ENCODE measurements at places on chromosomes 12 and 14.
A peak's percentile ranks its signal among the peaks of the same experiment; 100 is the strongest.

- H3K4me3 ChIP-seq, result peak overlapping the region; percentile 73
- H3K4me1 ChIP-seq, result peaks cover 65% of the 10 kb centered on the region
- H3K27me3 ChIP-seq, result no peaks in the 10 kb centered on the region
- no peak for DNase-seq
- H3K27ac ChIP-seq, result peak overlapping the region; percentile 96
These were observed 2.0 kb upstream of the SIX1 start for GRCh38 chr14:60651086-60651795.

- H3K4me1 ChIP-seq, result no peaks in the 10 kb centered on the region
- H3K36me3 ChIP-seq, result peaks cover 2% of the 10 kb centered on the region
- H3K27ac ChIP-seq, result no peak overlapping the region
These were observed 19.0 kb downstream of the A2M start for GRCh38 chr12:9096563-9097176.

DNA sequence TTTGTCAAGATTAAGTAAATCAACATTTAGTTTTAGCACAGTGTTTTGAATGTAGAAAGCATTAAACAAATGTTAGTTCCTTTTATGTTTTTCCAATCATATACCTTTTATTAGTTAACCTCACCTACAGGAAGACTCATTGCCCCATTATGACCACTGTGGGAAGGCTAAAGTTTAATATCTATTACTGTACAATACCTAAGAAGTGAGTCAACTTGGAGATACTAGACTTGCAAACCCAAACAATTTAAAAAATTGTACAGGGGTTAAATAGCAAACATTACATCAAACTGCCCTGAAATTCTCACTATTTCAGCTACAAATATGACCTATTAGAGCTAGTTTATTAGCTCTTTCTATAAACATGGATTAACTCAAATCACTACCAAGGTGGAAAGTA is 8.6 kb upstream of the G2E3 start:
- peaks cover 10% of the 10 kb centered on the region for H3K27me3 ChIP-seq
- DNase-seq, result no peak
- H3K27ac ChIP-seq, result no peak overlapping the region

- no peaks in the 10 kb centered on the region for H3K27me3 ChIP-seq
- H3K27ac ChIP-seq, result no peak overlapping the region
- no peak overlapping the region for H3K4me3 ChIP-seq
- no peaks in the 10 kb centered on the region for H3K36me3 ChIP-seq
- DNase-seq, result no peak
- no peaks in the 10 kb centered on the region for H3K4me1 ChIP-seq
These were observed 18.4 kb downstream of the PIGH start for GRCh38 chr14:67581643-67582042.

GRCh38 chr14:85310491-85311272 is 219.3 kb upstream of the FLRT2 start:
- no peak overlapping the region for H3K4me3 ChIP-seq
- no peak for DNase-seq
- peaks cover 46% of the 10 kb centered on the region for H3K4me1 ChIP-seq

DNA sequence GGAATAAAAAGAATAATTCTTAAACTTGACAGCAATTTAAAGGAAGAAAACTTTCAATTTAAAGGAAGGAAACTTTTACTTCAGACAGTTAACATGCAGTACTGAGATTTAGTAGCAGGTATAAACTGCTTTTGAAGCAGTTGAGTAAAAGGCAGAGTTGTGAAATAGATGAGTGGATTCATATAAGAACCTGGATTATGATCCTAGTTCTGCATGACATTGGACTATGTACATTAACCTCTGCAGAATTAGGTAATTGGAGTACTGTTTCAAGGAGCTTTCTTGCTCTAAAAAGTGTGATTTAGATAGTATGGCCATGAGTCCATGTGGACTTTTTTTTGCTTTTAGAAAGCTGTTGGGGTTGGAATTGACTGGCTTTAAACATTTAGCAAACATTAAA is 29.7 kb downstream of the ATP2A2 start:
- no peak overlapping the region for H3K27ac ChIP-seq
- no peaks in the 10 kb centered on the region for H3K27me3 ChIP-seq
- peaks cover 11% of the 10 kb centered on the region for H3K36me3 ChIP-seq
- no peak for DNase-seq

- no peak overlapping the region for H3K4me3 ChIP-seq
- no peak overlapping the region for H3K27ac ChIP-seq
- DNase-seq, result no peak
- no peaks in the 10 kb centered on the region for H3K27me3 ChIP-seq
These were observed 25.6 kb downstream of the PRKAB1 start for GRCh38 chr12:119693511-119693910.

- no peak overlapping the region for H3K27ac ChIP-seq
- H3K4me3 ChIP-seq, result no peak overlapping the region
- peaks cover 5% of the 10 kb centered on the region for H3K4me1 ChIP-seq
- peaks cover 32% of the 10 kb centered on the region for H3K27me3 ChIP-seq
These were observed 57.9 kb upstream of the FICD start for GRCh38 chr12:108457006-108457733.

GRCh38 chr12:39935839-39936238 is 170.0 kb downstream of the SLC2A13 start:
- H3K27ac ChIP-seq, result no peak overlapping the region
- peaks cover 9% of the 10 kb centered on the region for H3K4me1 ChIP-seq
- no peak overlapping the region for H3K4me3 ChIP-seq
- peaks cover 2% of the 10 kb centered on the region for H3K36me3 ChIP-seq

- DNase-seq, result no peak
- peaks cover 11% of the 10 kb centered on the region for H3K4me1 ChIP-seq
- H3K36me3 ChIP-seq, result no peaks in the 10 kb centered on the region
These were observed 311.5 kb downstream of the NOVA1 start for GRCh38 chr14:26286081-26286912.

DNA sequence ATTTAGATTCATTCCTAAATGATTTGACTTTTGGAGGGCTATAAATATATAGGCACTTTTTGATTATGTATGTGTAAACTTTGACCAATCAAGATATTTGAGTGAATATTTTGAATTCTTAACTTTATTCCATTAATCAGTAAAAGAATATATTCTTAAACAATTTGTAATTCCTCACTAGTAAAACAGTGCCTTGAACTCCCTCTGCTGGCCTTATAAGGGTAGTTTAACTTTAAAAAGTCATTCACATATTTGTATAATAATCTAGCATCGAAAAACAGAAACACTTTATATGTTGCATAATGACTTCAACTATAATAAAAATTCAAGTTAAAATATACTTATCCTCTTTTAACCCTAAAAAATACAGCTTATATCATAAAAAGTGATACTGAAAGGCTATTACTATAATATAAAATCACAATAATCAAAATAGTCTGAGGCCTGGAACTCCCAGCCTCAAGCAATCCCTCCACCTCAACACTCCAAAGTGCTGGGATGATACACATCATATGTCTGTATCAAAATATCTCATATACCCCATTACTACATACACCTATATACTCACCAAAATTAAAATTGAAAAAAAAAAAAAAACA is 31.2 kb downstream of the CCDC59 start:
- no peaks in the 10 kb centered on the region for H3K36me3 ChIP-seq
- H3K4me3 ChIP-seq, result no peak overlapping the region
- no peak for DNase-seq
- no peak overlapping the region for H3K27ac ChIP-seq
- no peaks in the 10 kb centered on the region for H3K4me1 ChIP-seq

GRCh38 chr12:77435446-77436091 is 370.2 kb upstream of the E2F7 start:
- DNase-seq, result no peak
- peaks cover 6% of the 10 kb centered on the region for H3K4me1 ChIP-seq
- no peak overlapping the region for H3K27ac ChIP-seq

DNA sequence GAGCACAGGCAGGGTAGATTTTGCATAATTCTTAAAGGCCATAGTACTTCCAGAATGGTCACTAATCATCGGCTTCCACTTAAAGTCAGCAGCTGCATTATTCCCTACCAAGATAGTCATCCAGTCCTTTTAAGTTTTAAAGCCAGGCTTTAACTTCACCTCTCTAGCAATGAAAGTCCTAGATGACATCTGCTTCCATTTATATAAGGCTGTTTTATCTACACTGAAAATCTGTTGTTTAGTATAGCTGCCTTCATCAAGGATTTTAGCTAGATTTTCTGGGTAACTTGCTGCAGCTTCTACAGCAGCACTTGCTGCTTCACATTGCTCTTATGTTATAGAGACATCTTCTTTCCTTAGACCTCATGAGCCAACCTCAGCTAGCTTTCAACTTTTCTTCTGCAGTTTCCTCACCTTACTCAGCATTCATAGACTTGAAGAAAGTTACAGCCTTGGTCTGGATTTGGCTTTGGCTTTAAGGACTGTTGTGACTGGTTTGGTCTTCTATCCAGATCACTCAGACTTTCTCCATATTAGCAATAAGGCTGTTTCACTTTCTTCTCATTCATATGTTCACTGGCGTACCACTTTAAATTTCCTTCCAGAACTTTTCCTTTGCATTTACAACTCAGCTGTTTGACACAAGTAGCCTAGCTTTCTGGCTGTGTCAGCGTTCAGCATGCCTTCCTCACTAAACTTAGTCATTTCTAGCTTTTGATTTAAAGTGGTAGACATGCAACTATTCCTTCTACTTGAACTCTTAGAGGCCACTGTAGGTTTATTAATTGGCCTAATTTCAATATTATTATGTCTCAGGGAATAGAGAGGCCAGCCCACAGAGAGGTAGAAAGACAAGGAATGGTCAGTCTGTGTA is 209.9 kb upstream of the GARIN2 start:
- no peak overlapping the region for H3K4me3 ChIP-seq
- no peak overlapping the region for H3K27ac ChIP-seq
- H3K4me1 ChIP-seq, result peaks cover 14% of the 10 kb centered on the region
- H3K36me3 ChIP-seq, result no peaks in the 10 kb centered on the region
- no peaks in the 10 kb centered on the region for H3K27me3 ChIP-seq
- DNase-seq, result no peak

DNA sequence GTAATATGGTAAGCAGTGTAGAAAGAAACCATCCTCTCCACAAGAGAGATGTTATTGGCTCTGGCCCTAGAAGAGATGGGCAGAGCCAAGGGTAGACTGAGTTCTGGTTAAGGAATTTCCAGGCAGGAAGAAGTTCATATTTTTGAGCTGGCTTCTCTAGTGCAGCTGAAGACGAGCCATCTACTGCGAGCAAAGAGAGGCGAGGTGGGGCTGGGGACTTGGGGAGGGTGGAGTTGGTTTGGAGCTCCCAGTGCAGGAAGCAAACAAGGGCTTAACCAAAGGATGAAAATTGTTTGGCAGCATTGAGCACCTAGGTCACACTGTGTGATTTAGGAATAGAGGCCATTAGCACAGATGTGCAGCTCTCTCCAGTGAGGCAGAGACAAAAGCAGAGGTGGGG is 239.6 kb downstream of the ZFP36L1 start:
- no peaks in the 10 kb centered on the region for H3K27me3 ChIP-seq
- no peak overlapping the region for H3K27ac ChIP-seq
- H3K36me3 ChIP-seq, result no peaks in the 10 kb centered on the region
- H3K4me3 ChIP-seq, result no peak overlapping the region

GRCh38 chr12:82757059-82757458 is 70.4 kb downstream of the TMTC2 start:
- DNase-seq, result no peak
- H3K4me3 ChIP-seq, result no peak overlapping the region
- no peaks in the 10 kb centered on the region for H3K36me3 ChIP-seq
- peaks cover 11% of the 10 kb centered on the region for H3K4me1 ChIP-seq

- no peak overlapping the region for H3K27ac ChIP-seq
- no peak overlapping the region for H3K4me3 ChIP-seq
- H3K27me3 ChIP-seq, result no peaks in the 10 kb centered on the region
- no peak for DNase-seq
- H3K4me1 ChIP-seq, result no peaks in the 10 kb centered on the region
These were observed 20.3 kb downstream of the KDM2B start for GRCh38 chr12:121560392-121561008.

DNA sequence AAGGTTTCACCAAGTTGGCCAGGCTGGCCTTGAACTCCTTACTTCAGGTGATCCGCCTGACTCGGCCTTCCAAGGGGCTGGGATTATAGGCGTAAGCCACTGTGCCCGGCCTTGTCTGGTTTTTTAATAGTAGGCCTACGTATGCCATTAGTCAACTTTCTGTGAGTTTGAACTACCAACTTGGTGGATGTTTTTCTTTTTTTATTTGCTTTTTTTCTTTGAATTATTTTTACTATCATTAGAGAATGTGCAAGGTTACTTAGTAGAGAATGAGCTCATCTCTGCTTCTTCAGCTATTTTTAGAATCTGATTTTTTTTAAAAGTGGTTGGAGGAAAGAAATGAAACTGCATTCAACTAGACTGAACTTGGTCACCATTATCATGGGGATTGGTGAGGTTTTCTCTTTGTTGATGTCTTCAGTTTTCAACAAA is 51.4 kb downstream of the HMGA2 start:
- H3K4me1 ChIP-seq, result peaks cover 59% of the 10 kb centered on the region
- DNase-seq, result no peak
- H3K4me3 ChIP-seq, result no peak overlapping the region
- H3K27me3 ChIP-seq, result no peaks in the 10 kb centered on the region
- peaks cover 7% of the 10 kb centered on the region for H3K36me3 ChIP-seq

DNA sequence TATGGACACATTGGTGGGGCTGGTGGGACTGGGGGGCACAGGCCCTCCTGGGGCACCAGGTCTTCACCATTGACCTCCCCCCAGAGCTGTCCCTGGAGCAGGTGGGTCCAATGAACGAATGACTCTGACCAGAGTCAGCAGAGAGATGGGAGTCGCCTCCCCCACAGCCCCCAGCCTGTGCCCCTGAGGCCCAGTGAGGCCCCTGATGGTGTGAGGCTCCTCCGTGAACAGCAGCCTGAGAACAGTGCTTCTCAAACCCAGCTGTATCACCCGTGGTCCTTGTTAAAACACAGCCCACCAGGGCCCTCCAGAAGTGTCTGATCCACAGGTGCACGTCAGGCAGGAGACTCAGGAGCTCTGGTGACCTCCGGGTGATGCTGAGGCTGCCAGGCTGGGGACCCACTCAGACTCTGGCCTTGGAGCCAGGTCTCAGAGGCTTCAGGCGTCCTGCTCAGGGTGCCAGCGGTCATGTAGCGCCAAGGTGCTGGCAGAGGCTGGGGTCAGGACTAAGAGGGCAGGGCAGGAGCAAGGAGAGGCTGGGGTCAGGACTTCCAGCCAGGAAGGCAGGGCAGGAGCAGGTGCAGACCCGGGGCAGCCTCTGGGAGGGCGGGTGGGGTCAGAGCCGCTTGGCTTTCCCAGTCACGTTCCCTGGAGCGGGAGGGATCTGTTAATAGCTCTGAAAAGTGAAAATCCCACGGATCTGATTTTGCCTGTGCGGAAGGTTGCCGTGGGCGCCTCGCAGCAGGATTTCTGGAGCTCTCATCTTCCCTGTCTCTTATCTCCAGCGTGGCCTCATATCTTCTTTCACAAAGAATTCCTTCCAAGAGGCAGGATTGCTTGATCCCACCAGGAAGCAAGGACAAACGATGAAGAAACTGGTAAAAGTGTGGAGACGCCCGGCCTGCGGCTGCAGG is 35.0 kb downstream of the GALNT9 start:
- no peak overlapping the region for H3K4me3 ChIP-seq
- no peaks in the 10 kb centered on the region for H3K4me1 ChIP-seq
- H3K36me3 ChIP-seq, result no peaks in the 10 kb centered on the region

GRCh38 chr14:45065956-45066355 is 18.0 kb upstream of the PRPF39 start:
- H3K4me3 ChIP-seq, result no peak overlapping the region
- DNase-seq, result no peak
- no peaks in the 10 kb centered on the region for H3K27me3 ChIP-seq
- no peak overlapping the region for H3K27ac ChIP-seq
